ENCODE measurements at places on chromosomes 11 and 22. TPM values are rescaled to one million over a fixed set of nuclear protein-coding genes. Genes with fewer than 3 reads are reported as not detected.

Gene SYCE3
- 3.9 TPM for total RNA-seq

Gene KCTD21
- 6.6 TPM for total RNA-seq

Gene IFITM10
- 1.8 TPM for total RNA-seq

Gene DGAT2
- 1.1 TPM for total RNA-seq

Gene NLRP14
- 0.21 TPM for total RNA-seq

Gene OR8D4
- total RNA-seq, result not detected

Gene OR56A1
- not detected for total RNA-seq

Measured in activated naive CD4-positive, alpha-beta T cell treated with anti-CD3 and anti-CD28 coated beads, Interleukin-2, amount 50 U/mL, for 72 hours (primary cell).